ENCODE measurements at places on chromosomes 2 and 18.

DNA sequence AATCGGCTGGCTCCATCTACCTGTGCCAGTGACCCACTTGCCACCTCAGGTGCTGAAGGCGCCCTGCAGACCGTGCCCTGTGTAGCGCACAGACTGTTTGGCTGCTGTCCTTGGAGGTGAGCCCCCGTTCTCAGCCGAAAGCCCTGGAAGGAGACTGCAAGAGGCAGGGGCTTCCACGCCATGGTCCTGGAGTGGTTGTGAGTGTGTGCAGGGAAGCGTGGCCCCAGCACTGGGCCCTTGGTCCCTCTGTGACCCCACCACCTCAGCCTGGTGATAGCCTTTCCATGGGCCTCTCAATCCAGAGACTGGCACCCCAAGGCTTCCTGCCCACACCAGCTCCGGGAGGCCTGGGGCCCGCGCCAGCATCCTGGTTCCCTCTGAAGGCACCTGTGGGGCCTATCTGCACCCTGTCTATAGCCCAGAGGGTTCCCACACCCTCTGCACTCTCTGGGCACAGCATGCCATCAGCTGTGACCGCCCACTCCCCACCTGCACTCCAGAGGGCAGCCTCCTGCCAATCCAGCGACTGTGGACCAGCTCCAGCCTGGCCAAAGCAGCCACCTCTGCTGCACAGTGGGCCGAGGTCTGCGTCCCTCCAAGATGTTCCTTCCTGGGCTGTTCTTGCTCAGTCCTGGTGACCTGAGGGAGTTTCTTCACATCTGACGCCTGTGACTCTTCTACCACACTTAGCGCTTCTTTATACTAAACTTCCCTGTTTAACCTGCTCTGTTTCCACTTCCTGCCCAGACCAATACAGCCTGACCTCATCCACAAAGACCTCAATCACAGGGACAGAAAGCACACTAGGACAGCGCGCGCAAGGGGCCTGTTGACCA, 109.5 kb downstream of the EIPR1 start:
- DNase-seq = no peak

- no peak for DNase-seq
Measured at GRCh38 chr2:102668171-102668570, 48.8 kb downstream of the SLC9A2 start.

DNA sequence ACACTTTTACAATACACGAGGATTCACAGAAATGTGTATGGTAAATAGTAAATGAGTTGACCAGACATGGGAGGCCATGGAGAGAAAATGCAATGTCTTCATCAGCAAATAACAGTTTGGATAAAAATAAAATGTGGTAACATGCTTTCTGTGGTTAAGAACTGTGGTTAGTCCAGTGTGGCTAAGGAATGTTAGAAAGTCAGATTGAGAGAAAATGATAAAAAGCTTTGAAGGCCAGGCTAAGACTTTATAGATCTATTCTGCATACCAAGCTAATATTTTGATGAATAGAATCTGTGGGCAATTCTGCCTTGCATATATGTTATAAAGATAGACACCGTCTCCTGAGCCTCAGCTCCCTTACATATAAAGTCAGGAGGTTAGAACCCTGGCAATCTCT, 215.9 kb downstream of the SOX11 start:
- no peak for DNase-seq

DNA sequence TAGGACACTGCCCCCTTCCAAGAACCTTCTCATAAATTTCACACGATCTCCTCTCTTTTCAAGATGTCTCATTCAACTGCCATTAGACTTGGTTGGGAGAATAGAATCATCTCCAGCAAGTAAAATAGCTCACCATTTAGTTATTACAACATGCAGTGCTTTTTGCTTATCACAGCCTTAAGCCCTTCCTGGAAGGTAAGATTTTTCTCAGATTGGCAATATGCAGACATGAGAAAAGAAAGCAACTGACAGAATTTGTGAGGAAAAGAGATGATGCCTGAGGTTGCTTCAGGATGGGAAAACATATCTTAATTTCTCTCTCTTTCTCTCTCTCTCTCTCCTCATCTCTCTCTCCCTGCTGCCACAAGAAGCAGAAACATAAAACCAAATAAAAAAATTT, 855.1 kb upstream of the ACVR2A start:
- no peak for DNase-seq

- no peak for DNase-seq
Measured at GRCh38 chr2:235510318-235510717, 16.5 kb downstream of the AGAP1 start.

DNA sequence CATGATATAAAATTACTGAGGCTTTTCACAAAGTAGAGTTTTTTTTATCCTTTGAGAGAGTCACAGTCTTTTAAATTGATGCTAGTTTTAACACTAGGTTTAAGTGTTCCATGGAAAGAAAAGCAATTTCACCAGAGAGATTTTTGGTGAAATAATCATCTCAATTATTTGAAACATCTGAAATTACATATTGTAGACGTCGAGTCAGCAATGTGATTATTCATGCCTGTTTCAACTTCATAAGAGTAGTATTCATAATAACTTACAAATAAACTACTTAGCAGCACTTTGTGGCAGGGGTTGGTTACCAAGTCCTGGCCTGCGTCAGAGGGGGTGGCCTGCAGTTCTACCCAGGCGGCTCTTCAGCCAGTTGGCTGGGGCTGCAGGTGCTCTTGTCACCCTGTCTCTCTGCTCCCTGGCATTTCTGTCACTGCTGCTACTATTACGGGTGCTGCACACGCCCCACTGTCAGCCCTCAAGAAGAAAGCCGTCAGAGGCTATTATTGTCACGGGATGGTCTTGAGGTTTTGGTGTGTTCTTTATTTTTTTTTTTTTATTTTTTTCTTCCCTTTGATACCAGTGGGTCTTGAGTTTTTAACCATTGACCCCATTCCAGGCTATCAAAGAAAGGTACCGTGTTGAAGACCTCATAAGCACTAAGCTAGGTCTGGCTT, 50.4 kb downstream of the MALT1 start:
- no peak for DNase-seq

DNA sequence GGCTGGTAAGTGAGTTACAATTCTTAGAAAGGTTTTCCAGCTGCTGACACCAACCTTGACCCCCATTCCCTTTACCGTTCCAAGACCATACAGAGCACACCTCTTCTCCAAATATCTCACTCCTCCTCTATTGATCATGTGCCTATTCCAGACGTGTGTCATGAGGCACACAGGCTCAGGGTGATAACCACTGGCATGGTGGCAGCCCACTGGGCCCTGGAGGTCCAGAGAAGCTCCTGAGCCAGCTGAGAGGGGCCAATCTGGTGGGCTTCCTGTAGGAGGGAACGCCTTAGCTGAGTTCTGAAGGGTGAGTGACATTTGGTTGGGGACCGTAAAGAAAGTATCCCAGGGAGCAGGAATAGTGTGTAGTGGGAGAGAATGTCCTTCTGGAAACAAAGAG, 28.3 kb downstream of the ZAP70 start:
- no peak for DNase-seq

DNA sequence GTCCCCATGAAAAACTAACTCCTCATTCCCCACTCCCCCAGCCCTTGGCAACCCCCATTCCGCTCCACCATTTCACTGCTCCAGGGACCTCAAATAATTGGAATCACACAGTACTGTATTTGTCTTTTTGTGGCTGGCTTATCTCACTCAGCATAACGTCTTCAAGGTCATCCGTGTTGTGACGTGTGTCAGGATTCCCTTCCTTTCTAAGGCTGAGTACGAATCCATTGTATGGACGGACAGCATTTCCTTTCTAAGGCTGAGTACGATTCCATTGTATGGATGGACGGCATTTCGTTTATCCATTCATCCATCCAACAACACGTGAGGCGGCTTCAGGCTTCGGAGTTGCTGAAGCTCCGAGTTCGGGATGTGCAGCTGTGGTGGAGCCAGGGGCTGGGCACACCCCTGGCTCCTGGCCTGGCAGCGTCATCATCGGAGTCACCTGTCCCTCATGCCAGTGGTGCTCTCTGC, 1.2 kb upstream of the ASB1 start:
- DNase-seq = no peak

- DNase-seq = no peak
Measured at GRCh38 chr2:94947097-94948016, 76.1 kb downstream of the TEKT4 start.

DNA sequence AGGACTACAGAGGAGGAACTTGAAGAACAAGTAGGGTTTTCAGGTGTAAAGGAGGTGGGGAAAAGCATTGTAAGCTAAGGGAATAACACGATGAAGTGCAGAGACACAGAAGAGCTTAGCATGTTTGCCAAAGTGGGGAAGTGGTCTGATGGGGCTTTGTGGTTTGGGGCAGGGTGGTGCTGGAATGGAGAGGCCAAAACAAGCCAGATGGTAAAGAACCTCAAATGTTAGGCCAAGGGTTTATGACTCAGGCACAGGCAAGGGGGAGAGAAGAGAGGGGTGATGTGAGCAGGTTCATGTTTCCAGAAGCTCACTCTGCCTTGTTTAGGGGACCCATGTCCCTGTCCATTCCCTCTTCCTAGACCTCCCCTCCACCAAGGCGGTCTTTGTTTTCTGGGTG, 104.5 kb upstream of the YWHAQ start:
- DNase-seq = no peak

DNA sequence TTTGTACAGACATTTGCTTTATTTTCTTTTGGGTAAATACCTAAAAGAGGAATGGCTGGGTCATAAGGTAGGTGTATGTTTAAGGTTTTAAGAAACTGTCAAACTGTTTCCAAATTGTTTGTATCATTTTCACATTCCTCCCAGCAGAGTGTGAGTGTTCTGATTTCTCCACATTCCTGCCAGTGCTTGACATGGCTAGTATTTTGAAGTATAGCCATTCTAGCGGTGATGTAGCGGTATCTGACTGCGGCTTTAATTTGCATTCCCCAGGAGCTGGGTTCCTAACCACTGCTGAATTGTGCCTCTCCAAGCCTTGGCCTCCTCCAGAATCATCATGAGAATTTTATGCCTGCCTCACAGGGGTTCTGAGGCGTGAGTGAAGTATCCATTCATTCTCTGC, 61.8 kb upstream of the ARL4C start:
- no peak for DNase-seq

DNA sequence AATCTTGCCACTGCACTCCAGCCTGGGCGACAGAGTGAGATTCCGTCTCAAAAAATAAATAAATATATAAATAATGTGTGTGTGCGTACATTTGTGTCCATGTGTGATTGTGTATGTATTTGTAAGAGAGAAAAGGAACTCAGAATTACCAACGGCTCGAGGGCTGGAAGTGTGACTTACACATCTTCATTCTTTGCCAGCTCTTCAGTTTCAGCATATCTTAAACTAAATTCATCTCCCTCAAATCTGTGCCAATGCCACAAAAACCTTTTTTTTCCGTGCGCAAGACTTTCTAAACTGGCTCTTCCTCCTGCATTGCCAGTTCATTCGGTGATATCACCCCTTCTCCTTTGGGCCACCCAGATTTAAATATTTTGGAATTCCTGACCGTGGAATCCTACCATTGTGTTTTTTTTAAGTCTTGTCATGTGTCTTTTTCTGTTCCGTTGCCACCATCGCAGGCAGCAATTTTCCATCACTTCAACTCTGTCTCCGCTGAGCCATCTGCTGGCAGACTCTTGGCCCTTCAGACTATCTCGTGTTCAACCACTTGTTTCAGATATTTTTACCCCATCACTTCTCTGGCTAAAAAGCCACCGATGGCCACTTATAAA, 77.0 kb upstream of the ZNF532 start:
- no peak for DNase-seq

GRCh38 chr2:222859786-222860612, 837 bp upstream of the ACSL3 start:
- DNase-seq = no peak

DNA sequence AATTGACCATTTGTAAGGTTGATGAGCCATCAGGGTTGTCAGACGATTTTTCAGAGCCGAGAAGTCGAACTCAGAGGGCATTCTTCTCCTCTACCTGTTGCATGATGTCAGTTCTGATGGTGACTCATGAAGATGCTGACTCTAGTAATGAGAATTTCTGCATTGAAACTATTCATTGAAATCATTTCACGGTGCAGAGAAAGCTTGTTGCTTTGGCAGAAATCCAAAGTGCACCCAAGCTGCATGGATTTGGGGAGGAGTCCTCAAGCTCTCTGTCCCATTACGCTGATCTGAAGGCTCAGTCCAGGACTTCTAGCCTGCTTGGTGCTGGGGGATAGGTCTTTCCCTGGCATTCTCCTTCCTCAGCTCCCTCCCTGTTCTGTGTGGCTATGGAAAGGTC, 125.7 kb upstream of the PXDN start:
- DNase-seq = no peak

DNA sequence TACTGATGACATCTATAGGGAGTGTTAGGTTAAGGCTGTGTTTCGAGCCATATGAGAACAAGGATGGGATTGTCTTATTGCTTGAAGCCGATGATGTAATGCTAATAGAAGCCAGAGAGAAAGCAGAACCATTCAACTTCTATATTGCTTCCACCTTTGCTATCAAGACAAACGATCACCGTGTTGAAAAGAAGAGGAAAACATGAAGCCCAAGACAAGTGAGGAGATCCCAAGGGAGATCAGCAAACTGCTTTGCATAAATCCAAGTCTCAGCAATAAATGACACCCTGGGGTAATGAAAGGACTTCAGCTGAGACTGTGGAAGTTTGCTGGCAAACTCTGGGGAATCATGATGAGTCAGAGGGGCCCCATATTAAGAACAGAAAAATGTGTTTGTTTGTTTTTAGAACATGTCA, 206.2 kb downstream of the NCKAP5 start:
- DNase-seq = no peak

GRCh38 chr18:23494992-23495391, 8.3 kb upstream of the RMC1 start:
- no peak for DNase-seq

DNA sequence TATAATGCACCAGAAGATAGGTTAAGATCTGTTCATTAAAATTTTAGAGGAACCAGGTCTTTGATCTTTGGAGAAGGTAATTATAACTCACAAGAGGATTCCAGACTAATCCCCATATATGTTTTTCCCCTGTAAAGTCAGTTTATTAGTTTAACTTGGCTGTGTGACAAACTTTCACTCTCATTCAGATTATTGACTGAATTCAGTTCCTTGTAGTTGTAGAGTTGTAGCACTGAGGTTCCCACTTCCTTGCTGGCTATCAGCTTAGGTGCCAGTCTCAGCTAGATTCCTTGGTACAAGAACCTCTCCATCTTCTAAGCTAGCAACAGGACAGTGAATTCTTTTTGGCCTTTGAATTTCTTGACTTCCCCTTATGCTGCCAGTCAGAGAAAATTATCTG, 19.1 kb downstream of the REG1A start:
- no peak for DNase-seq

DNA sequence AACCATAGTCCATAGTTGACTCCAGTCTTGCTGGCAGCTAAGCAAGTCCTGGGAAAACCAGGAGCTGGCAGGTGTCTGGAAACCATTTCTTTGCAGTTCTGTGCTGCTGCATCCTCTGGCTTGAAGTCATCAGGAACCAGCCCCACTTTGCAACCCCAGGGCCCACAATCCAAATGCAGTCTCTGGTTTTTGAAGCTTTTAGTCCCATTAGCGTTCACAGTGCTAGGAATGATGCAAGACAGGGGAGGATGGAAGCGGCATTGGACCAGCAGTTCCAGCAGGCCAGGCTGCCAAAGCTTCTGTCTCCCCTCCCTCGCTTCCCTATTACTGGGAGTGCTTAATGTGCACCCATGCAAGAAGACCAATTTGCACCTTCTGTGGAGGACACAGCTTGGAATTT, 106.4 kb downstream of the ZBTB7C start:
- no peak for DNase-seq
